ENCODE measurements at places on chromosomes 12 and 14.
A peak's percentile ranks its signal among the peaks of the same experiment; 100 is the strongest.

- peak overlapping the region; percentile 67 for H3K4me3 ChIP-seq
- H3K36me3 ChIP-seq, result peaks cover 5% of the 10 kb centered on the region
- no peaks in the 10 kb centered on the region for H3K4me1 ChIP-seq
- H3K27me3 ChIP-seq, result no peaks in the 10 kb centered on the region
- no peak for DNase-seq
These were observed 688 bp upstream of the RASSF3 start for GRCh38 chr12:64609536-64610078.

DNA sequence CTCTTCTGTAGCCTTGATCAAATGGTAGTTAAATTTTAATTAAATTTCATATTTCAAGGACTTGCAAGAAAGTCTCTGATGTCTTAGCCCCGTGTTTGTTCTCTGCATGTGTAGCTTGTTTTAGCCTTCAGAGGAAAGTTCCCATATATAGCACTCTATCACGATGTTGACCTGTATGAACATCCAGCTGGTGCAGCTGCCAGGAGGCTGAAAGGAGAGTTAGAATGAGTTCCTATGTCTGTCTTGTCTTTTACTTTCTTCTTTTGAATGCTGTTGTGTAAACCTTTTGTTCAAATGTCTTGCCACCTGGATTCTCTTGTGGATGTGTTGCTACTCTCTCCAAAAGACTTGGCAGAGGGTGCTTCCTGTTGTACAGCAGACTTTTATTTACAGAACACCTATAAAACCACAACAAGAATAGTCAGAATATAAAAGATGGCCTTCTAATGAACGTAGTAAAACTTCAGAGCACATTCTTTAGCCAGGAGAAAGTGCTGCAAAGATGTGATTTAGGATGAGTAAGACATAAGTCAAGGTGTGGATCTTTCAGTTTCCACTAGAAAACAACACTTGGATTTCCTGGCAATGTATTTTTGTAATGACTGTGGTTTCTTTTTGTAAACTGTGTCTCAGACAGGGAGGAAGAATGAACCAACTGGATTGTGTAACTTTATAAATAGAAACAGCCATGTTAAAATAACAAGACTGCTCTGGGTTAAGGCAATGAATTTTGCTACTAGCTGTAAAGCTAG is 17.2 kb downstream of the NAV3 start:
- peak overlapping the region; percentile 67 for H3K27ac ChIP-seq
- H3K36me3 ChIP-seq, result no peaks in the 10 kb centered on the region
- DNase-seq, result no peak
- H3K4me1 ChIP-seq, result peaks cover 18% of the 10 kb centered on the region
- no peaks in the 10 kb centered on the region for H3K27me3 ChIP-seq

DNA sequence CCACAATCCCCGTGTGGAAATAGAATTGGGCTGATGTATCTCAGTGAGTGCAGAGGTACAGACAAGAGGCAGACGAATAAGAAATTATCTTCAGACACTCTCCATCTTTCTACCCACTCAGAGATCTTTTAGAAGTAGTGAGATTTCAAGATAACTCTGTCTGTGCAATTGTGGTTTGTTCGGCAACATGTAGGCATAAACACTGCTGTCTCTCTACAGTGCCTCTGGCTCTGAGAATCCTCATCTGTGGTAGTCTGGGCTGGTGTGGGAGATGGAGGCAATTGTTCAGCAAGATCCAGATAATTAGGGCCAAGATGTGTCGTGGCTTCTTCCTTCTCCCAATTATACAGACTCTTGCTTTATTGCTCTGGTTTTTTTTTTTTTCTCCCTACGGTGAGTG is 3.1 kb downstream of the HOXC13 start:
- DNase-seq, result no peak
- no peaks in the 10 kb centered on the region for H3K4me1 ChIP-seq
- no peak overlapping the region for H3K4me3 ChIP-seq
- no peaks in the 10 kb centered on the region for H3K36me3 ChIP-seq

DNA sequence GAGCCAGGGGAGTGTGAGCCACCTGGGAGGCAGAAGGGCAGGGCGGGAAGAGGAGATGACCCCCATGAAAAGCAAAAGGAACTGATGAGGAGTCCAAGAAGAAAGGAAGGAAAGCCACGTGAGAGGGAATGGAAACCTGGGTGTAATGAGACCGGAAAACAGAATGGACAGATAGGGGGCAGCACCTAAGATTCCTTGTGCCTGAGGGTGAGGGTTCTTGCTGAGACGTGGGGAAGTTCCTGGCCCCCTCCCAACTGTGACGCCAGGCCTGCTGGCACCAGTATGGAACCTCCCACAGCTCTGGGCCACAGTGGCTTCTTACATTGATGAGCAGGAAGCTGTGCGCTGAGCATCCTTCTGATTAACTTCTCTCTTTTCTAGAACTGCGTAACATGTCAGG is 30.8 kb downstream of the TTC7B start:
- no peaks in the 10 kb centered on the region for H3K36me3 ChIP-seq
- DNase-seq, result peak; percentile 80
- no peaks in the 10 kb centered on the region for H3K27me3 ChIP-seq
- H3K27ac ChIP-seq, result no peak overlapping the region

GRCh38 chr12:115297445-115297844 is 613.5 kb upstream of the TBX3 start:
- H3K27ac ChIP-seq, result no peak overlapping the region
- DNase-seq, result no peak

GRCh38 chr14:100430571-100430970 is 107.4 kb downstream of the SLC25A47 start:
- H3K27me3 ChIP-seq, result no peaks in the 10 kb centered on the region
- no peak for DNase-seq
- no peaks in the 10 kb centered on the region for H3K4me1 ChIP-seq
- H3K4me3 ChIP-seq, result no peak overlapping the region
- no peak overlapping the region for H3K27ac ChIP-seq
- no peaks in the 10 kb centered on the region for H3K36me3 ChIP-seq

GRCh38 chr14:47194055-47194454 is 481.4 kb downstream of the MDGA2 start:
- no peaks in the 10 kb centered on the region for H3K4me1 ChIP-seq
- no peaks in the 10 kb centered on the region for H3K36me3 ChIP-seq
- no peak for DNase-seq
- H3K27ac ChIP-seq, result no peak overlapping the region
- no peak overlapping the region for H3K4me3 ChIP-seq

DNA sequence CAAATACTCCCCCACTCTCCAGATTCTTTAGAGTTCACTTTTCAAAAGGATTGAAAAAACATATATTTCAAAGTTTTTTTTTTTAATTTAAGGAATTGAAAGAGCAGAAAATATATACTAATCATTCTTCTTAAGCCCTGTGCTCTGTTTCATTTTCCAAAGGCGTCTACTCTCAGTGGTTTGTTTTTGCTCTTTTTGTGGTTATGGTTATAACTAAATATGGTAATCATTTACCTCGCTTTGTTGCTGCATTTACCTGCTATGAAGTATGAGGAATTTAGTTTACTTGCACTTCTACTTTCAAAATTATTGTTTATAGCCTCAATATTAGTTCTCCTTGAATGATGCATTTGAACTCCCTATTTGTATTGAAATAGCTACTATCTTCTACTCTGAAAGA is 55.9 kb upstream of the LRRK2 start:
- H3K4me1 ChIP-seq, result no peaks in the 10 kb centered on the region
- no peak overlapping the region for H3K27ac ChIP-seq
- H3K27me3 ChIP-seq, result no peaks in the 10 kb centered on the region
- no peaks in the 10 kb centered on the region for H3K36me3 ChIP-seq
- no peak overlapping the region for H3K4me3 ChIP-seq

DNA sequence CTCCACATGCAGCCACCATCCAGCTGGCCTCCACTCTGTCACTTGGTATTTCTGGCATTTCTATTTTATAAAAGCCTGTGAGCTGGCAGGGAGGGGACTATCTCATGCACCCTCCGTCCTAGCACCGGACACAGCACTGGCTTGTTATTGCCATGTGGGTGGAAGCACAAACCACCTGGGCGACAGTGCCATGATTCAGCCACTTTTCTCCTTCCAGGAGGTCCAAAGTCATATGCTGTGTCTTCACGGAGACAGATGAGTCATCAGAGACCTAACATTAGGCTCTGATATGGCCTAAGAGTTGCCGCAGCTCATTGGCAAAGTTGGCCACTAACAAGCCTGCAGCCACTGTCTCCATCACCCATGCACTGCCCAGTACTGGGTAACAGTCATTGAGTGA is 1123.0 kb downstream of the VRK1 start:
- no peaks in the 10 kb centered on the region for H3K4me1 ChIP-seq
- H3K4me3 ChIP-seq, result no peak overlapping the region
- H3K27ac ChIP-seq, result no peak overlapping the region
- no peak for DNase-seq

GRCh38 chr12:46152456-46152855 is 116.4 kb downstream of the SLC38A1 start:
- H3K4me1 ChIP-seq, result no peaks in the 10 kb centered on the region
- no peak overlapping the region for H3K27ac ChIP-seq
- DNase-seq, result no peak
- H3K4me3 ChIP-seq, result no peak overlapping the region
- no peaks in the 10 kb centered on the region for H3K27me3 ChIP-seq

DNA sequence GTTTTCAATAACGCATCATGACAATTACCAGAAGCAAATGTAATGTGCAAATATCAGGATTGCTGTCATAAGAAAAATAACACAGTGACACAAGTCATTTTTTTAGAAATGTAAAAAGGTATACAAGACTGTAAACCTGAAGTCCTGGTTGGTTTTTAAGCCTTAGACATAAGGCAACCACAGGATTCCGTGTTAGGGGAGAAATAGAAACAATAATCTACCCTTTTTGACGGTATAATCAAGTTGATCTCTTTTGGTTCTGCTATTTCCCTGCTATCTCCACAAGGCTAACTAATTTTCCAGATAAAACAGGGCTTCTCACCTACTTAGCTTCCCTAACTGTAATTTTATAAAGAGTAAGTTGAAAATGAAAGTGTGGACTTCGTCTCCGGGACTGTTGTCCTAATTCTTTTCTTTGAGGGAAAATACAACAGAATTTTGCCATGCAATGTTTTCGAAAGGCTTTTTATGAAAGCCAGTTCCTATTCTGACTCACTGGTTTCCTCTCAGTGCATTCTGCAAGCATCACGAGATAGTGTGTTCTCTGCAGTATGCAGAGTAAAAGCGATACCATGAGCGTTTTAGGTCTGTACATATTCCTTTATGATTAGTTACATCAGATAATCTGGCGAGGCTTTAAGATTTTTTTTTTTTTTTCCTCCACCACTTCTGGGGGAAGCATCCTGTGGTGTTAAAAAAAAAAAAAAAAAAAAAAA is 10.6 kb downstream of the MYO1H start:
- H3K4me1 ChIP-seq, result no peaks in the 10 kb centered on the region
- H3K27me3 ChIP-seq, result peaks cover 3% of the 10 kb centered on the region
- DNase-seq, result no peak
- H3K4me3 ChIP-seq, result peak overlapping the region; percentile 32

GRCh38 chr12:105301696-105302095 is 28.8 kb upstream of the C12orf75 start:
- no peaks in the 10 kb centered on the region for H3K4me1 ChIP-seq
- H3K27me3 ChIP-seq, result no peaks in the 10 kb centered on the region
- no peak overlapping the region for H3K27ac ChIP-seq

GRCh38 chr12:26786491-26786864 is 46.5 kb downstream of the ITPR2 start:
- no peaks in the 10 kb centered on the region for H3K27me3 ChIP-seq
- no peak for DNase-seq
- peaks cover 12% of the 10 kb centered on the region for H3K4me1 ChIP-seq
- H3K27ac ChIP-seq, result peak overlapping the region; percentile 70
- H3K4me3 ChIP-seq, result no peak overlapping the region
- H3K36me3 ChIP-seq, result no peaks in the 10 kb centered on the region

- H3K4me1 ChIP-seq, result peaks cover 6% of the 10 kb centered on the region
- H3K27me3 ChIP-seq, result no peaks in the 10 kb centered on the region
- no peak overlapping the region for H3K4me3 ChIP-seq
- H3K27ac ChIP-seq, result peak overlapping the region; percentile 32
These were observed 2.5 kb downstream of the TRAF3 start for GRCh38 chr14:102779574-102780315.

- no peaks in the 10 kb centered on the region for H3K36me3 ChIP-seq
- no peak for DNase-seq
- no peak overlapping the region for H3K4me3 ChIP-seq
These were observed 25.0 kb upstream of the SYCP3 start for GRCh38 chr12:101764051-101764792.

GRCh38 chr14:36281309-36281708 is 39.1 kb downstream of the MBIP start:
- H3K27ac ChIP-seq, result no peak overlapping the region
- no peaks in the 10 kb centered on the region for H3K36me3 ChIP-seq
- no peak for DNase-seq
- H3K4me3 ChIP-seq, result no peak overlapping the region

DNA sequence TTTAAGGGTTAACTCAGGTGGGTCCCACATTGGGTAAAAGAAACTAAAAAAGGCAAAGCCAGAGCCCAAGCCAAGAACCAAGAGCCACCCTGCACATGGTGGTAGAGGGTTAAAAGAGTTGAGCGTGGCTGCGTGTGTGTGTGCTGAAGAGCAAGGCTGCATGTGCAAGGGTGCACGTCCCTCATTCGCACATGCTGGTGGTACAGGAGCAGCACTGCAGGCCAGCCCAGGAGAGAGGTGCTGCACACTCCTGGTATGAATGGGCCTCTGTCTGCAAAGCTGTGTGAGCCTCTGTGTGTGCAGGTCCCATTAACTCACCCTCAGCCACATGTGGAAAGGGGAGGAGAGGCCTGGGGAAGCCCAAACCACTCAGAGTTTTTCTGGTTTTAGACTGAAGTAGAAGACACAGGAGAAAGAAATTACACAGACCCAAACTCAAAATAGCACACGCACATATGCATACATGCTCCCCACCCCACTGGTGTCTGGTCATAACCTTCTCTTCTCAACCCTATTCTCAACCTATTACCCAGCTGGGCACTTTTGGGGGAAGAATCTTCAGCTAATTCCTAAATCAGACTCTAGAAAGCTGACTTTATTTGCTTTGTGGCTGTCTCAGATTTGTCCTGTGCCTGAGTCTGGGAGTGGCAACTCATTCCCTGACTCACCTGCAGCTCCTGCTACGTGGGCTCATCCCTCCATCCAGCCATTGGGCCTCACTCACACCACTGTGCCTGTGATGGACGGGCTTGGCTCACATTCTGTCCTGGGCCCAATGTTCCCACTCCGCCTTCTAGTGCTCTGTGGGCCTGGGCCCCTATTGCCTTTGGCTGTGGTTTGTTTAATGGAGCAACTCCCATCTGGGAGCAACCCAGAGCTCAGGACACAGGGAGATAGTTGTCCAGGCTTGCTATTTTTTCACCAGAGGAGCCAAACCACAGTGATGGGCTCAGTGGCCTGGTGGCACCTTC is 30.8 kb upstream of the COL2A1 start:
- H3K27me3 ChIP-seq, result no peaks in the 10 kb centered on the region
- no peak overlapping the region for H3K27ac ChIP-seq
- H3K4me1 ChIP-seq, result no peaks in the 10 kb centered on the region
- no peak for DNase-seq

GRCh38 chr14:105392131-105393090 is 5.9 kb upstream of the TEX22 start:
- H3K27me3 ChIP-seq, result no peaks in the 10 kb centered on the region
- no peak overlapping the region for H3K27ac ChIP-seq
- H3K36me3 ChIP-seq, result peaks cover 34% of the 10 kb centered on the region
- H3K4me1 ChIP-seq, result no peaks in the 10 kb centered on the region
